ENCODE measurements at places on chromosomes 11 and 22. TPM values are rescaled to one million over a fixed set of nuclear protein-coding genes. Genes with fewer than 3 reads are reported as not detected.

The CEP164 gene
- total RNA-seq, result 73.3 TPM

DNA sequence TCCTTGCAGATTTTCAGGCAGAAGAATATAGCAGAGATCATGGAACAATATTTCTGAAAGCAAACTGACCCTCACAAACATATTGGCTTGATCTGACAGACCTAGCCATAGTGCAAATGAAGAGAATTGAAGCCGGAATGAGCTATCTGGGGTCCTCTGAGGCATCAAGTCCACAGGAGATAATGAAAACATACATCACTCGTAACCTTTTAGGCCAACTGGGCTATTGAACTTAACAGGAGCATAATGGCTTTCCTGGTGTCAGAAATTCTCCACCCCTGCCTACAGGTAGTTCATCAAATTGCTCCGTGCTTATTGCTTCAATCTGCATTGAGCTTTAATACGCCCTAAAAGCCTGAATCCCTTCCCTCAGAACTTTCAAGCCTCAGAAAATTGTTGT is 1414.6 kb upstream of the TENM4 start:
- no peaks in the 10 kb centered on the region for H3K36me3 ChIP-seq
- H3K27me3 ChIP-seq, result no peaks in the 10 kb centered on the region
- no peak overlapping the region for H3K27ac ChIP-seq
- no peak for DNase-seq
- H3K4me3 ChIP-seq, result no peak overlapping the region

DNA sequence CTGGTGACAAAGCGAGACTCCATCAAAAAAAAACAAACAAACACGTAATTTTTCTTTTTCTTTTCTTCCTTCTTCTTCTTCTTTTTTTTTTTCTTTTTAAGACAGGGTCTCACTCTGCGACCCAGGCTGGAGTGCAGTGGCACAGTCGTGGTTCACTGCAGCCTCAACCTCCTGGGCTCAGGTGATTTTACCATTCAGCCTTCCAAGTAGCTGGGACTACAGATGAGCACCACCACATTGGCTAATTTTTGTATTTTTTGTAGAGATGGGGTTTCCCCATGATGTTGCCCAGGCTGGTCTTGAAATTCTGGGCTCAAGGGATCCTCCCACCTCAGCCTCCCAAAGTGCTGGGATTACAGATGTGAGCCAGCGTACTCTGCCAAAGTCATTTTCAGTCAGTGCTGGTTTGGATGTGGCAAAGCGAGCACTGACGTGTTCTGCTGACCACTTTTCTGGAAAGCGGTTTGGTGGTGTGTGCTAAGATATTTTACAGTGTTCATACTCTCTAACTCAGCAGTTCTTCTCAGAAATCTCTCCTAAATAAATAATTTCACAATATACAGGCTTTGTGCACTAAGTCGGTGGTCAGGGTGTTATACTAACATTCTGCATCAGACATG is 10.7 kb downstream of the FAM118A start:
- peaks cover 9% of the 10 kb centered on the region for H3K4me1 ChIP-seq
- H3K27ac ChIP-seq, result no peak overlapping the region
- H3K36me3 ChIP-seq, result peaks cover 11% of the 10 kb centered on the region
- H3K27me3 ChIP-seq, result no peaks in the 10 kb centered on the region

The PGA5 gene
- not detected for total RNA-seq

- peaks cover 37% of the 10 kb centered on the region for H3K4me1 ChIP-seq
- H3K27me3 ChIP-seq, result no peaks in the 10 kb centered on the region
- H3K27ac ChIP-seq, result peak overlapping the region; percentile 90
- peak; percentile 89 for DNase-seq
- H3K4me3 ChIP-seq, result no peak overlapping the region
Observed at GRCh38 chr22:46007848-46008261, 30.9 kb upstream of the WNT7B start.
